ENCODE measurements at places on chromosomes 11 and 22.

DNA sequence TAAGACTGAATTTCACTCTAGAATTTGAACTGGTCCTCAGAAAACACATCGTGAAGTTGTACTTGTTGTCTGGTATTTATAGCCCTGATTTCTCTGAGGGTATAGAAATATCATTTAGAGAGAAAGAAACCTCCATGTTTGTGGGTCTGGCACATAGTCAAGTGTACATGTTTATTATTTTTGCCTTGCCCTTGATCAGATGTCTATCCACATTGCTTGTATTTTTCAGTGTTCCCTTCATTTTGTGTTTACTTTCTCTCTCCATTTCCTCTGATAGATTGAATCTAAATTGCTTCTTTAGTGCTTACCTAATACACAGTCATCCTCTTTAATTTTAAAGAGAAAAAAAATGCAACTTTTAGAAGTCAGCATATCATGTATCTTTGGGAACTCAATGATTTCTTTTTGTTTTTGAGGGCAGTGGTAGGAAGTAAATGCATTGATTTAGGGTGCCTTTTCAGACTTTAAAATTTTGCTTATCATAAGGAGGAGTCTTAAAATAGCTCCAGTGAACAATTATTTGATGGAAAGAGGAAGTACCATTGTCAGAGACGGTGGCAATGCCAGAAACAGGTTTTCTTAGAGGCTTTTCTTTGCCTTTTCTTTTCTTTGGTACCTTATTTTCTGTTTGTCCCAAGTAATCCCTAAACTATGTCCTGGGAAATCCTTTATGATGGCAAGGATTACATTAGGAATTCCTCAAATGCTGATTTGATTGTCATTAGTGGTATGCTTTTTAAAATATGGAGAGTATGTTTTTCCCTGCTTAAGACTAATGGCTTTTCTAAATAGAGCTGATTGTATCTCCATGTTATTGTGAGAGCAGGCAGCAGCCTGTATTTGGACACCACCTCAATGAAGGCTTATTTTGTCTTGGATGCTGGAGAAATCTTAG, 29.8 kb upstream of the TECTA start:
- DNase-seq = no peak

DNA sequence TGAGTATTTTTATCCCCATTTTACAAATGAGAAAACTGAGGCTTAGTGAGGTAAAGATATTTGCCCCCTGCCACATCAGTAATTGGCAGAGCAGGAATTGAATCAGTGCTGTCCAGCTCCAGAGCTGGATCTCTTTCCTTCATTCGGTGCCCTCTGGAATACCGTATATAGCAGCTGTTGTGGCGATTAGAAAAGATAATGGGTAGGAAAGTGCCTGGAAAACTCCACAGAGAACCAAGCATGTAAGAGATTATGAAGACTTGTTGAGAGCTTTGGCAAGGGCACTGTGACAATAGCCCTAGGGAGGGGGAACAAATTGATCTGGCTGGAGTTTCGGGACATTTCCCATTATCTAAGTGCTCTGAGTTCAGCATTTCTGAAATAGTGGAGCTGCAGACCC, 82.5 kb upstream of the TEAD1 start:
- DNase-seq = no peak

- peak; percentile 77 for DNase-seq
These were observed 60.4 kb upstream of the CD5 start for GRCh38 chr11:61041755-61042518.

DNA sequence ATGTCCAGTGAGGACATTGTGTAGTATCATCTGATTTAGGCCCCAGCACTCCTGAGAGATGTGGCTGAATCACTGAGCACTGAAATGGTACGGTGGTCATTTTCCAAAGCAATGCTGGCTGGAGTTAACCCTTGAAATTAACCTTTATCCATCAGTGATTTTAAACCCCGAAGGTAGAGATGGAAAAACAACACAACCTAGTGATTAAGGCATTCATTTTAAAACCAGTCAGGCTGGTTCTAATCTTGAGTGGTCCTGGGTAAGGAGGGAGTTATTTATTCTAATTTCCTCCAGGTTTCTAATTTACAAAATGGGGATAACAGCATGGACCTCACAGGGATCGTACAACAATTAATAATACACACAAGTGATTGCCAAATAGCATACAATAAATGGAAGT, 6.6 kb upstream of the CSNK2A3 start:
- DNase-seq = no peak

GRCh38 chr11:111548525-111548924, 8.0 kb downstream of the LAYN start:
- no peak for DNase-seq

GRCh38 chr11:64523456-64524157, 67.4 kb upstream of the SLC22A12 start:
- no peak for DNase-seq

DNA sequence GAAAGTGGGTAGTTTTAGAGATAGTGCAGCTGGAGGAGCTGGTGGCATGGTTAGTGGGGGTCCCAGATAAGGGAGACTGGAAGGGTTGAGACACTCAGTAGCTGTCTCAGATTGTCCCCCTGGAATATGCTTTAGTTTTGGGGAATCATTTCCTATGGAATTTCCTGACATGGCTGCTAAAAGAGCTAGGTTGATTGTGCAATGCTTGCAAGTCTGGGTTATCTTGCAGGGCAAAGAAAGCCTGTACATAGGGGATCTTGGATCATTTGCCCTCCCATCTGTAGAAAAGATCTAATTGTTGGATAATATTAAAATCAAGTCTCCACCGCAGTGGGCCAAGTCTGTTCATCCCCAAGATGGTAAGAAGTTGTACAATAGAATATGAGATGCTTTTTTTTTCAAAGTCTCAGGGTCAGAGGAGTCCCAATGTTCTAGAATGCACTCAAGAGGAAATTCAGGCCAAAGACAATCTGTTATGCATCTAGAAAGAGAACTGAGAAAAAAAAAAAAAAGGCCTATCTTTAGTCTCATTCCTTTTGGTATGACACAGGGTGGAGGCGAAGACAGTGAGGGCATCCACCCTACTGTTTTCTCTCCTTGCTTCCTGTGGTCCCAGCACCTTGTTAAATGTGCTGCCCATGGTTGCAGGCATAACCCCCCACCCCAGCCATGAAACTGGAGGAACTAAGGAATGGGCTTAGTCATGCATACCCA, 20.2 kb downstream of the MS4A6E start:
- DNase-seq = no peak

GRCh38 chr11:11985016-11985715, 23.3 kb downstream of the DKK3 start:
- no peak for DNase-seq

- DNase-seq = no peak
These were observed 415.9 kb downstream of the TMEM135 start for GRCh38 chr11:87453531-87454089.

All from stimulated activated CD4-positive, alpha-beta T cell treated with anti-CD3 and anti-CD28 coated beads, Interleukin-4, amount 100 ng/mL, for 1 hour (primary cell).